Uterus (tissue), 4 donors: ENCODE measurements at places on chromosomes 3 and 15.
A peak's percentile ranks its signal among the peaks of the same experiment; 100 is the strongest.

GRCh38 chr3:51675201-51675611 lies 4.2 kb downstream of the TEX264 start:
- no peak for DNase-seq

GRCh38 chr3:124409650-124410275 lies 320.5 kb upstream of the UMPS start:
- DNase-seq: no peak

- DNase-seq: no peak
These were observed 66.9 kb upstream of the PRR20G start for GRCh38 chr3:127354761-127355160.

- peak; percentile 63 for DNase-seq
These were observed 138.8 kb upstream of the HACD2 start for GRCh38 chr3:123723522-123724168.

DNA sequence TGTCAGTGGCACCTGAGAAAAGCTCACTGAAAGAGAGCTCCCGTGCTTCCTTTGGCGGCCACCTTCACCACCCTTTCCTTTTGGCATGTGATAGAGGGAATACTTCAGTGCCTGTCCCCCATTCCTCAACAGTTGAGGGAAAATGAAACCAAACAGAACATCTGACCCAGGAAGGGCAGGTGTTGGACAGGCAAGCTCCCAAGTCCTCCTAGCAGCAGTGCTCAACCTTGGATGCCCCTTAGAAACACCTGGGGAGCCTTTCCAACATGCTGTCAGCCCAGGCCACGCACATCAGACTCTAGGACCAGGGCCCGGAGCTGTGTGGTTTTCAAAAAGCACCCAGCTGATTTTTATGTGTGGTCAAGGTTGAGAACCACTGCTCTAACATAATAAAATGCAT lies 22.4 kb downstream of the LDHAL6B start:
- DNase-seq: no peak
